ENCODE measurements at places on chromosomes 5 and 9. TPM values are rescaled to one million over a fixed set of nuclear protein-coding genes. Genes with fewer than 3 reads are reported as not detected.

GABRA6 gene
- polyA plus RNA-seq, result not detected

ADAMTS12 gene
- not detected for polyA plus RNA-seq

FBXW2 gene
- 43.1 TPM for polyA plus RNA-seq

INSYN2B gene
- not detected for polyA plus RNA-seq

SPARC gene
- polyA plus RNA-seq, result not detected

C5orf63 gene
- 14.8 TPM for polyA plus RNA-seq

PCDHGA8 gene
- polyA plus RNA-seq, result 0.10 TPM

Data from CD4-positive, CD25-positive, alpha-beta regulatory T cell (primary cell).